Naive thymus-derived CD4-positive, alpha-beta T cell (primary cell): ENCODE measurements at places on chromosomes 7 and 10.

GRCh38 chr7:96827701-96828100 lies 118.1 kb upstream of the SEM1 start:
- DNase-seq = no peak

- DNase-seq = no peak
Observed at GRCh38 chr7:83419013-83419412, 229.9 kb downstream of the SEMA3E start.

GRCh38 chr7:115005953-115006352 lies 84.1 kb downstream of the MDFIC start:
- no peak for DNase-seq

DNA sequence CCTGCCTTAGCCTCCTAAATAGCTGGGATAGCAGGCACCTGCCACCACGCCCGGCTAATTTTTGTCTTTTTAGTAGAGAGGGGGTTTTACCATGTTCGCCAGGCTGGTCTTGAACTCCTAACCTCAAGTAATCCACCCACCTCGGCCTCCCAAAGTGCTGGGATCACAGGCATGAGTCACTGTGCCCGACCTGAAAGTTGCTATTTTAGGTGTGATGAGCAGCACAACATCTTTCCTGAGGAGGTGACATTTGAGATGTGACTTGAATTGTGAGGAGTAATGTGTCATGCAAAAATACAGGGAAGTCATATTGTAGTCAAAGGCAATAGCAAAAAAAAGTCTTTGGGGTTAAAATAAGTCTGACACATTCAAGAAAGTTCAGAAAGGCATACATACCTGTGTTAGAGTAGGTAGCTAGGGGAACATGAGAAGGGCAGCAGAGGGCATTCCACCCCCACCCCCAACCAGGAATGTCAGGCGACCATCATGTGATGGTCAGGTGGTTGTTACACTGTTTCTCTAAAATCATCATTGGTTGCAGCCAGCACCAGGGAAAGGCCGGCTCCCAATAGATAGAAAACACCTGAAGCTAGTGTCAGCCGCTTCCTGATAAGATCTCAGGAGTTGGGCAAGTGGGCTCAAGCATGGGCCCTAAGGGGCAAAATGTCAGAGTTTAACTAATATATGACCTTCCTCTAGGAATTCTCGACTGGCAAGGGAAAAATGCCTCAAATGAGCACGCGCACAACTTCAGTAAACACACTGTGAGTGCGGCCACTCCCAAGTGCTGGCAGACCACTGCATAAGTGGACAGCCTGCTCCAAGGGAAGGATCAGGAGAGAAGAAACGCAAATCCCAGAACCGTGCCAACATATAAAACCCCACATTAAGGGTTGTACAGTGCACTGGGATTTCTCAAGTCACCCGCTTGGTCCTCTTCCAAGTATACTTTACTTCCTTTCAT lies at the start of gene TACC2:
TACC2 (plus strand) TSS at position 803 of the 964 bp plus-strand sequence. CDS start 32,819 bp downstream, outside the sequence.
- DNase-seq = no peak

- DNase-seq = no peak
Observed at GRCh38 chr10:21495002-21495751, 30.3 kb downstream of the SKIDA1 start.

DNA sequence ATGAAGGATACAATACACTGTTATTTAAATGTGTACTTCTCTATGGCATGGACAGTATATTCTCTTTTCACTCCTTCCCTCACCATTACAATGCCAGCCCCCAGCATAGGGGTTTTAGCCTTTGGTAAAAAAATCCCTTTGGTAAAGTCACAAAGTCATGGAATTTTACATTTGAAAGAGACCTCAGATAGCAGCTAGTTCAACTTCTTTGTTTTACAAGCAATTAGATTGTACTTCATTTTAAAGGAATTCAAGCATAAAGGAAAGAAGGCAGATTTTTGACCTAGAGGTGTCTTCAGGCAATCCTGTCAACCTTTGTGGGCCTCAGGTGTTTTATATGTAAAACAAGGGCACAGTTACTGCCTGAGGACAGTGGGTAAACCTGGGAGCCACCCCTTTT lies 1188.4 kb upstream of the AUTS2 start:
- no peak for DNase-seq

- no peak for DNase-seq
Observed at GRCh38 chr7:7539711-7540110, 4.0 kb upstream of the COL28A1 start.

DNA sequence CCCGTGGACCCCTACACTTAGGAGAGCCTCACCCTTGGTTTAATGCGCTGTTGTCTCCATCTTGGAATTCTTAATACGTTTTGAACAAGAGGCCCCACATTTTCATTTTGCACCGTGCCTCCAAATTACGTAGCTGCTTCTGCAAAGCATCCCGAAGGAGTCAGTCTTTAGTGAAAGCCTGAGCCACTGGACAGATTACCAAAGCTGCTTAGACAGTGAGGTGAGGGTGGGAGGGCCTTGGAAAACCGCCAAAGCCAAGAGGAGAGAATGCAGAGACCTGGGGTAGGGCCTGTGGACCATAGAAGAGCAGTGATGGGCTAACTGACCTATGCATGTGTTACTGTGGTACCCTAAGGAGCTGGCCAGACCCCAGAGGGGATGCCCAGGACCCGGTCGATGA lies 4.2 kb upstream of the TCAF1 start:
- DNase-seq = no peak

DNA sequence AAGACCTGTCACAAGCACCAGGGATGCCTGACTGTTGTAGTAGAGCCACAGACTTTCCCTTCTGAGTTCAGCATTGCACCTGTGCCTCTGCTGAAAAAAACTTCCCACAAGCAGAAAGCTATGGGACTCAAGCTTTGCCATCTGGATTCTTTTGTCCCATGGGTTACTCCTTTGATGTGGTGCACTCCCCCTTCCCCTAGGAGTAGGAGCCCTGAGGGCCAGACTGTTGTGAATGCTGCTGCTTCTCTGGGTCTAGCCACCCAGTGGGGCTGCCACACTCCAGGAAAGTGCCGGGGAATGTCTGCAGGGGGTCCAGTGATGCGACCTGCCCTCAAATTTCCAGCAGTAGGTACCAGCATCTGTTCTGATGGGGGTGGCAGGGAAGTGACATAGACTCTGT lies 11.7 kb downstream of the CASP7 start:
- DNase-seq = no peak

- DNase-seq = no peak
Observed at GRCh38 chr10:90579602-90580242, 278.1 kb downstream of the HTR7 start.

- DNase-seq = no peak
Observed at GRCh38 chr10:46557319-46558121, 1.1 kb upstream of the GPRIN2 start.

DNA sequence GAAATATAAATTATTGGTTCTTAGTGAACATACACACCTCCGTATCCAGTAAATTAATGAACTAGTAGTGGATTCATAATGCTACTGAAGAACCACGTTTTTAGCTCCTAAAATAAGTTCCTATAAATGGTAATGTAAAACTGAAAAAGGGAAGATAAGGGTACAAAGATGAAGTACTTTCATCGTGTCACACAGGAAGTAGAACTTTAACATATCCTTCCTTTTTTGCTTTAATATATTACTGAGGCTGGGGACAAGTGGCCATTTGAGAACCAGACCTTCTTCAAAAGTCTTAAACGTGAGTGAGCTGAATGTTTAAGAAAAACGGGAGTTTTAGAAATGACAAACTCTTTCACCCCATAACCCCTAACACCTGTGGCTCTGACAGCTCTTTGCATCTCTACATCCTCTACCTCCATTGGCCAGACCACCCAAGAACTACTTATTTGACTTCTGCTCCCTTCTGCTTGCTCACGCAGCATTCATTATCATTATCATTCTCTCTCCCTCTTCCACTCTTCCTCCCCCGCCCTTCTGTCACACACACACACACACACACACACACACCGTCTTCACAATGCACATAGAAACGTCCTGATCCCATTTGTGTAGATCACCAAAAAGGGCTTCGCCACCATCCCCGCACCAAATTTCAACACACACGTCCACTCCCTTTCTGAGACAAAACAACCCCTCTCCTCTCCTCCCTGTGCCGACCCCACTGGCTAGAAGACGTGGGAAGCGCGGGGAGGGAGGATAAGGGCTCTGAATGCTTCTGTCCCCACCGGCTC lies 677 bp downstream of the SKAP2 start:
- DNase-seq = peak; percentile 8

DNA sequence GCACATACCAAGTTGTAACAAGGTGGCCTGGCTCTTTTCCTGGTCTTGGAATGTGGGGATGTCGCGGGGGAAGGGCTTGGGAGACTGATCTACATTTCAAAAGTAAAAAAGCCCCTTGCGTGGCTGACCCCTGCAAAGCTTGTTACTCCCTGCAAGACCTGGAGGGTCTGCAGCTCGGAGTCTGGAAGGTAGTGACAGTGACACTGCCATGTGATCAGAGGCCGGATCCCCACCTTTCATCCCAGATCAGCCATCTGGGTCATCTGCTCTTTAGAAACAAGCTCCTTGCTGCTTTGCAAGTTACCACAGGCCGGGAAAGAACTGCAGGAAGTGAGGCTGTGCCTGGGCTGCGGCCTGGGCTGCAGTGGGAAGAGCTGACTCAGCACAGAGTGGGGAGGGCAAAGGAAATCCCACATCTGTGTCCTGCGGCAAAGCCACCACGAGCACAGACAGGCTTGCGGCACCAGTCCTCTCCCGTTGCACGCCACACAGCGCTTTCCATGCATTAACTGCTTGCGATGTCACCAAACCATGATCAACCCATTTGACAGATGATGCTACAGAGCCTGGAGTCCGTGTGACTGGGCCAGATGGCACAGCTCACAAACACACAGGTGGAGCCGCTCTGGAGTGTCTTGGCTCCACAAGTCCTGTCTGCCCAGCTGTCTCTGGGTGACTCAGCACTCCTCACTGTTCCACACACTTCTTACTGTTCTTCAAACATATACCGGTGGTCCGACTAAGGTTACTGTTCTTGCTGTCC lies 97.7 kb downstream of the SH3PXD2A start:
- DNase-seq = peak; percentile 22

GRCh38 chr7:91292506-91292905 lies 28.3 kb downstream of the FZD1 start:
- no peak for DNase-seq

GRCh38 chr7:375321-375831 lies 85.4 kb downstream of the FOXL3 start:
- no peak for DNase-seq

DNA sequence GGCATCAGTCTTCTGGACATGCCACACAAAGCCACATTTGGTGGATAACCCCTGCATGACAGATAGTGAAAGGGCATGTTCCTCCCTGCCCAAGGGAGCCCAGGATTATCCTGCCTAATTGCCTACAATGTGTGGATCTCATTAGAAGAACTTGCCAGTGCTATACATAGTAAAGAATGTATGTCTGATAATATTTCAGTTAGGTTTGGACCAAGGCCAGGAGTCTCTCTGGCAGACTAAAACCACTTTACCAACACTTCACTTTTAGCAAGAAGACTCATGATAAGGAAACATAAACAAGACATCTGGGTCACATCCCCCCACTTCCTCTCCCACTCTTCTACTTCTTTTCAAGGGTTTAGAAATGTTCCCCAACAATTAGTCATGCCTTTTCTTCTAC lies 196.7 kb downstream of the MTERF1 start:
- DNase-seq = no peak

DNA sequence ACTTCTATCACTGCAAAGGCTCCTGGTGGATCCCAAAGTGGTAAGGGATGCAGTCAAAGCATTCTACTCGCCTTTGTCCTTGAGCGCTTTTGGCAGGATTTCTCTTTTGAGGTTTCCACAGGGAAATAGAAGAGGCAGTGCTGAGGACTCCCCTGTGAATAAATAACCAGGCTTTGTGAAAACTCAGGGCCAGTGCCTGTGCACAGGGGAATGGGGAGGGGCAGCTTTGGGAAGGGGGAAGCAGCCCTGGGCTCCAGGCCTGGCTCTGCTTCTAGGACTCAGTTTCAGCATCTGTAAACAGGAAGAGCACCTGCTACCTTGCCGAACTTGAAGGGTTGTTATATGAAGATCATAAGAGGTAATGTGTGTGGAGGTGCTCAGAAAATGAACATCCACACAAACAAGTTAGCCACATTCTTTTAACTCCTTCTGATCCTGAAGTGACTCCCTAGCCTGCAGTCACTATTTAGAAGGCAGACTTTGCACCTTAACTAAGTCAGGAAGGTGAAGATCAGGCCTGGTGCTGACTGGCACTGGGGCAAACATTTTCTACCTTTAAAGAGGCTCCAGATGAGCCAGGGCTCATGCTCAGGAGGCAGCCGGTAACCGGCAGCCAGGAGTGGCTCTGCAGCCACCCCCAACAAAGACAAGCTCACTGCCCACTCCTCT lies 22.5 kb upstream of the MMP21 start:
- DNase-seq = no peak

- DNase-seq = no peak
Observed at GRCh38 chr10:110859206-110859972, 12.3 kb upstream of the PDCD4 start.

- no peak for DNase-seq
Observed at GRCh38 chr10:11397980-11398580, 213.4 kb downstream of the USP6NL start.

DNA sequence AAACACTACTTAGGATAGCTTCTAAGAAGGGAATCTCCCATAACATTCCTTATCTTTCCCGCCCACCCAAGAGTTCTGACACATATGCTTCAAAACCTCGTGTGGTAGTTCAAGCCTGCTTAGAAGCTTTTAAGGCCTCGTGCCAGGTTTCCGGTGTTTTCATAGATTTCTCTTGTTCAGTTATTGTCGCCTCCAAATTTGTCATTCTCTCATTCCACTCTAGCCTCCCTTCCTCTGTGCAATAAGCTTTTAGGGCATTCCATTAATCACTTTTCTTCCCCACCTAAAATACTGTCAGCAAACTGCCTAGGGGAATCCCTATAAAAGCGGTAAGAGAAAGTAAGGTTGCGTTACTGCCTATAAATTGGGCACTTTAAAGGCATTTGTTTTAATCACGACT lies 718 bp upstream of the BPGM start:
- DNase-seq = peak; percentile 59

DNA sequence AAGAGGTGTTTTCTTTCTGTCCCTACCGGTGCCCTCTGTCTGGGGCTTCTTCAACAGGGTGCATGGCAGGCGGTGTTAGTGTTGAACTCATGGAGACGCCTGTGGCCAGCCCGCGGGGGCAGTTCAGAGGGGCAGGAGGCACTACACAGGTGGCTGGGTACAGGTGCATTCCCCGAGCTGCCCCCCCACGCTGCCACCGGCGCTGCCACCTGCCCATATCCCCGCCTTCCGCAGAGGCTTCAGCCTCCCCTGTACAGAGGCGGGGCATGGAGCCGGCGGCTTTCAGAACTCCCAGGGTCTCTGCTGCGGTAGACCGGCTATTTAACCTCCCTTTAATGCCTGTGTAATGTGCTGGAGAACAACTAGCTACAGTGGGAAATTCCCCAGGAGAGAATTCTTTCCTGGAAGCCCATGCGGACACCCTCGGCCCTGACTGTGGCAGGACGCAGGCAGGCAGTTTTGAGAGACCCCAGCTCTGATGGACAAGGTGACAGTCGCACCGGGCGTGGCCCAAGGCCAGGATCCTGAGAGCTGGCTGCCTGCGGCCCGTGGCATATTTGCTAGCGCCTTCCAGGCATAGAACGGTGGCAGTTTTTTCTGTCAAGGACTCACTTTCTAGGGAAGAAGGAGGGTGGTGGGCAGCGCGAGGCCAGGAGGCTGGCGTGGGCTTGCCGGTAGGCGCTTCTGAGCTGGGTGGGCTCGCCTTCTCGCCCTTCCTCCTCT lies 53.7 kb upstream of the ZNF32 start:
- DNase-seq = no peak

- no peak for DNase-seq
Observed at GRCh38 chr10:24900888-24901685, 51.3 kb downstream of the PRTFDC1 start.
